ENCODE measurements at places on chromosomes 3 and 15.

DNA sequence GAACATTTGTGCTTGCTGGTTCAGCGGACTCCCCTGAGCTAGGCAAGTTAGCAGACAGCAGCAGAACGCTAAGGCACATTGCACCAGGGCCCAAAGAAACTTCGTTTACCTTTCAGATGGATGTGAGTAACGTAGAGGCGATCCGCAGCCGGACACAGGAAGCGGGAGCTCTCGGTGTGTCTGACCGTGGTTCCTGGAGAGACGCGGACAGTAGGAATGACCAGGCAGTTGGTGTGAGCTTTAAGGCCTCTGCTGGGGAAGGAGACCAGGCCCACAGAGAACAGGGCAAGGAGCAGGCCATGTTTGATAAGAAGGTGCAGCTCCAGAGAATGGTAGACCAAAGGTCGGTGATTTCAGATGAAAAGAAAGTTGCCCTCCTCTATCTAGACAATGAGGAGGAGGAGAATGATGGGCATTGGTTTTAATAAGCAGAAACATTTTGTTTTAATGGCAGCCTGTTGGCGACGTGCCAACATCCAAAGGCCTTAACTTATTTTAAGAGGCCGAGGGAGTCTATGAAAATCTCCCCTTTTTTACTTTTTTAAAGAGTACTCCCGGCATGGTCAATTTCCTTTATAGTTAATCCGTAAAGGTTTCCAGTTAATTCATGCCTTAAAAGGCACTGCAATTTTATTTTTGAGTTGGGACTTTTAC, 27.9 kb downstream of the SYNM start:
- no peak for DNase-seq

DNA sequence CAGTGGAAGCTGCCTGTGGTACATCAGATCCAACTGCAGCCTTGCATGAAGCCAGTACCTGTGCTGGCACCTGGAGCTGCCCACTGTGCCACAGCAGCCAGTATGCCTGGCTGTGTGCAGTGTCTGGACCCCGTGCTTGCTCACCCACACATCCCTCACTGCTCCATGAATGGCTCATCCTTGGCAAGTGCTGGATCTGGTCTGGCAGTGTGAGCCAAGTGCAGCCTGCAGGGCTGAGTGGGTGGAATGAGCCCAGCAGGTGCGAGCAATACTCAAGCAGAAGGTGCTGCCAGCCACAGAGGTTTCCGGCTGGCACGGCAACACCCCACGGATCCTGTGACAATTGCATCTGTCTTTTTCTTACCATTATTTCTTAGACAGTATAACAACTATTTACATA, 488.2 kb upstream of the ROBO2 start:
- DNase-seq: no peak

DNA sequence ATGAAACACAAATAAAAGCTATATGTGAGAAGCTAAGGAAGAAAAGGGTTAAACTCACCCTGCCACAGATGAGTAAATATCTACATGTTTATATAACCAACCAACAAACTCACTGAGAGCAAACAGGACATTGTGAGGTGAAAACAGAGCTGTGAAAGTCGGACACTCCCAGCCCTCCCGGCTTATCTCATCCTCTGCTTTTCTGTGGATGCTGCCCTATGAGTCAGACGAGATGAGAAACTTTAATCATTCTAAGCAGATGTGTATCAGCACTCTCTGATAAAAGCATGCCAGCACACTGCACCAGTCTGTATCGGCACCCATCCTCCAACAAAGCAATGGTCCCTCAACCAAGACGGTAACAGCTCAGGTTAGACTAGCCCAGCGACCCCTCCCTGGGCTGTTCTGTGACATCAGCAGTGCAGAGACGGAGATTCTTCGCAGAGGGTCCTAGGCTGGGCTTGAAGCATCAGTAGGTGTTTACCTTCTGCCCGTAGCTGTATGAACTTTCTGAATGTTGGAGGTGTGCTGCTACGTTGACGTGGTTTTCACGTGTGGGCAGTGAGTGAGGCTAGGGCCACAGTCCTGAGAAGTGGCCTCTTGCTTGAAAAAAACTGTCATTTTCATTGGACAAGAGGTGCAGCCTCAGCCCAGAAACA, 119.8 kb upstream of the ALDH1A3 start:
- DNase-seq: no peak

- no peak for DNase-seq
Measured at GRCh38 chr3:150626148-150626930, 23.2 kb downstream of the SELENOT start.

- DNase-seq: no peak
Measured at GRCh38 chr3:128077202-128077624, 25.0 kb downstream of the SEC61A1 start.

DNA sequence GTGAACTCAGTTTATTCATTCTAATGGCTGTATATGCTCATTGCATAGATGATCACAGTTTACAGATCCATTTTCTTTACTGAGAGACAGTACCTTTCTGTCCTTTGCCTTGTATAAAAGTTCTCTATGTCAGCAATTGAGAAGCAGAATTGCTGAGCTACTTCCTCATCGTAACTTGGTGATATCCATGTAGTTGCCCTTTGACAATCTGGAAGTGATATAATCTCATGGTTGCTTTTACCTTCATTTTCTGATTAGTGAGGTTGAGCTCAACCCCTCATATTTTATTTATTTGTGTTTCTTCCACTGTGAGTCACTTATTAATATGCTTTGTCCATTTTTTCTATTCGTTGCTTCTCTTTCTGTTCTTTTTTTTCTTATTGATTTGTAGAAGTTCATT, 696.5 kb downstream of the AGBL1 start:
- DNase-seq: no peak

DNA sequence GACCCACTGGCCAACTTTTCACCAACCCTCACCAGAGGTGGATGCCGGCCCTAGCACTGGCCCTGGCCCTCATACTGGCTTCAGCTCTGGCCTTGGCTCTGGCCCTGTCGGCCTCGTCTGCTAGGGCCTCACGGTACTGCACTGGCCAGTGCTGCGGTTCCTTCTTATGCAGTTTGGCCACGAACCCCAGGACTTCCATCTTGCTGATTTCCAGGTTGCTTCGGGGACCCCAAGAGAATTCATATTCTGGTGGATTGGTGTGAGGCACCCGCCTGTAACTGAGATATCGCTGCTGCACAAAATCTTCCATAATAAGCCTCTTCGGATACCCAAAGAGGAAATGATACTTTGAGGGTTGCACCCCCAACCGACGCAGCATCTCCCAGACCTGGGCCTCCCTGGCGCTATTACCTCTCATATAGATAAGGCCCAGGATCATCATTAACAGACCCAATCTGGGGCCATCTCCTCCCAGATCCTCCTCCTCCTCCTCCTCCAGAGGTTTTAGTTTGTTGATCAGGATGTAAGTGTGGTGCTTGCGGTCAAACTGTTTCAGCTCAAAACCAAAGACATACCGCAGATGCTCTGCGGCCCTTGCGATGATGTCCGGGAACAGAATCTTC, 883 bp downstream of the MAGEF1 start:
- no peak for DNase-seq

DNA sequence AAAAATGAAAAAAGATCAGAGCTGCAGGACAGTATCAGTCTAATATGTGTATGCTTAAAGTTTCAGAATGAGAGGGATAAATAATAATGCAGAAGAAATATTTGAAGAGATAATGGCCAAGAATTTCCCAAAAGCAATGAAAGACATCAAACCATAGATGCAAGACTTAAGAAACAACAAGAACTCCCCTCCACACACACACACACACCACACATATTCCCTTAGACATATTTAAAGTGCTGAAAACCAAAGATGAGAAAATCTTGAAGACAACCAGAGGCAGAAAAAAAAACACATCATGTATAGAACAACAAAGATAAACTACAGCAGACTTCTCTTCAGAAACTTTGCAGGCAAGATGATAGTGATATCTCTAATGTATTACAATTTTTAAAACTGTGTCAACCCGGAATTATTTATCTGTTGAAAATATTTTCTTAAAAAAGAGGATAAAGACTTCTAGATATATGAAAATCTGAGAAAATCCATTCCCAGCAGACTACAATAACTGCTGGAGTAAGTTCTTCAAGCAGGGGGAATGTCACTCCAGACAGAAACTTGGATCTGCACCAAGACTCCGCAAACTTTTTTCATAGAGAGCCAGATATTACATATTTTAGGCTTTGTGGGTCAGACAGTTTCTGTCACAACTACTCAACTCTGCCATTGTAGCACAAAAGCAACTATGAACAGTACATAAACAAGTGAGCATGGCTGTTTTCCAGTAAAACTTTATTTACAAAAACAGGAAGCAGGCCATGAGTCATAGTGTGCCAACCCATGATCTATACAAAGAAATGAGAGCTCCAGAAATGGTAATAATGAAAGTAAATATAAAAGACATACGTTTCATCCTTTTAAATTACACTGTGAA, 223.4 kb upstream of the CGNL1 start:
- no peak for DNase-seq

DNA sequence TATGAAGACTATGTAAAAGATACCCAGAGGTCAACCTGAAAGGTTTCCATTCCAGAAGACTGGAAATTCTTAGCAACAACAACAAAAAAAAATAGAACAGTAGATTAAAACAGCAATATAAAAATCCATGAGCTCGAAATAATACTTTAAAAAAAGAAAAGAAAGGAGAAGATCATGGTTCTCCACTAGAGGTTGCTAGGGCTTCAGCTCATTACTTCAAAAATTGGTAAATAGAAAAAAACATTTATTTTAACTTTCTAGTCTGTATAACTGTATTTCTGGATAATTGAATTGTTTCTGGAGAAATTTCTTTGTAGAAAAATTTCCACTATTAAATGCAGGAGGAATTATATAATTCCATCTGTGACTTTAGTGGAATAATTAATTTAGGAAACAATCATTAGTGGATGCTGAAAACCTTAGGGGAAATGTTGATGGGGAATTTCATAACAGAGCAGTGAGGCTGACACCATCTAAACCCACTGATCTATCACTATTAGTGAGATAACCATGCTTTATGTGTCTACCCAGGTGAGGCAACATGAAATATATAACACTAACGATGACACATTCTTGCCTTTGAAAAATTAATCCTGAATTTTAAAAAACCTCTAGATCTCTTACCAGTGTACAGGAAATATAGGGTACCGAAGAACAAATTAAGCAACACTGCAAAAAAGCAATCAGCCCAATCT, 62.5 kb upstream of the SNRK start:
- DNase-seq: no peak

DNA sequence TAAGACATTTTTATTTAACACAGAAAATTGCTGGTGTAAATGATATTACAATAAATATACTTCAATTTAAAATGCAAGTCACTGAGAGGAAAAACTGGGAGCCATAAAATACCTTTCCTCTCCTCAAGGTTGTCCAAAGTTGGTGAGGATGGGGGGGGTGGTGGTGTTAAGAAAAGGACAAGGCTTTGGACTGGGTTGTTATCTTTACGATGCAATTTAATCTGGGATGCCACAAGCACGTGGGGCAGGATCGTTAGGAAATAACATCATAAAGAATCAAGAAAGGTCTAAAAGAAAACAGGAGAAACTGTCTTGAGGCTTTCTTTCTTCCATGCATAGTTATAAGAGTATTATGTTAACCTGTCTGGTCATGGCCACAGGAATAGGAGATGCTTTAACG, 66.9 kb downstream of the NMNAT3 start:
- no peak for DNase-seq

DNA sequence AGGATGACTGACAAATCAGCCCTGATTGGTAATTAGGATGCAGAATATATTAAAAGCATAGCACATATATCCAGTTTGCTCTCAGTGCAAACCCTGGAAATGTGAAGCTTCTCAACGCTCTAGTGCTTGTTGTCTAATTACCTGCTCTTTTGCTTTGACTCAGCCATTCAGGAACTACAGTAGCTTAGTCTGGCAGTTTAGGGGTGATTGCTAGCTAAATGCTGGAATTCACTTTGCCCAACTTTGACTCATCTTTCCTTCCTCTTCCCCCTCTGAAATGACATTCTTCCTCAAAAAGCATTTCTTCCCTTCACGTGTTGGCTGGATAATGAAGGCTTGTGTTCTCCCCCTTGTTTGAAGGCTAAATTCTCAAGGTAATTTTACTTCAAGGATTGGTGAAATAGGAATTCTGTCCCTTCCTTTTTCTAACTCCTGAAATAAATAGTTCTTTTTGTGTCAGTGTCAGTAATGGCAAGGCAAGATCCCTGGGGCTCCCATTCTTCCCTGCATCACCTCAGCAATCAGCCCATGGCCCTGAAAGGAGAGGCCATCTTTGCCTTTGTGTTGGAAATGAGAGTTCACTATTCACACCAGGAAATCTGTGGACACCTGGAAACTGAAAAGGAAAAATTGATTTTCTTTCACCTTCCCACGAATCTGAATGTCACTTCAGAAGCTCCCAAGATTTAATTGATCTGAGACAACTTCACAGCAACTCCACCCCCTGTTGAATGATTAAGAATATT, 103.6 kb downstream of the ECT2 start:
- DNase-seq: no peak

GRCh38 chr15:54941417-54941816, 255.3 kb downstream of the RSL24D1 start:
- no peak for DNase-seq

DNA sequence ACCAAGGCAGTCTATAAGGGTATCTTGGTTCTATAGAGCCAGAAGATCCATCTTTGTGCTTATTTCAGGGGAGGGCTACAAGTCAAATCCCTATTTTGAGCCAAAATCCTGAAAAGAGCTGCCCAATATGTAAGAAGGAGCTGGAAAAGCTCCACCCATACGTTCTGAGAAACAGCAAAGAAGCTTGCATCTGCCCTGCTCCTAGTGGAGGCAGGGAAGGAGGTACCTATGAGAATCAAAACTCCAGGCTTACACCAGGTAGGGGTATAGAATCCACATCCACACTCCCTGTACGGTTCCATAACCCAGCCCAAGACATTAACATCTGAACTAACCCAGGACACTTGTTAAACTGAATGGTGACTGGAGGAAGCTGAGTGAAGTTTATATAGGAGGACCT, 30.0 kb downstream of the PHC3 start:
- no peak for DNase-seq

DNA sequence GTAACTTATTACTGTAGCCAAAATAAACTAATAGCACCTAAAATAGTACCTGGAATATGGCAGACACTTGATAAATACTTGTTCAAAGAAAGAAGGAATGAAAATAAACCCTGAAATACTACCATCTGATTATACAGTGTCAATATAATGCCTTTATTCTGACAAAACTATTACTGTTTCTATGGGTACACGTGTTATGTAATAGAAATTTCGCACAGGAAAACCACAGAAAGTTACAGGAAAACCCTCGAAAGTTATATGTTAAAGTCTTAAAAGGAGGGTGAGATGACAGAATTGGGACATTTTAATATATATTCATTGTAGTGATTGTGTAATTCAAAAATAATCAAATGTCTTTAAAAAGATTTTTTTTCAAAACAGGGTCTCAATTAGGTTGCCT, 28.8 kb downstream of the ETFA start:
- no peak for DNase-seq

DNA sequence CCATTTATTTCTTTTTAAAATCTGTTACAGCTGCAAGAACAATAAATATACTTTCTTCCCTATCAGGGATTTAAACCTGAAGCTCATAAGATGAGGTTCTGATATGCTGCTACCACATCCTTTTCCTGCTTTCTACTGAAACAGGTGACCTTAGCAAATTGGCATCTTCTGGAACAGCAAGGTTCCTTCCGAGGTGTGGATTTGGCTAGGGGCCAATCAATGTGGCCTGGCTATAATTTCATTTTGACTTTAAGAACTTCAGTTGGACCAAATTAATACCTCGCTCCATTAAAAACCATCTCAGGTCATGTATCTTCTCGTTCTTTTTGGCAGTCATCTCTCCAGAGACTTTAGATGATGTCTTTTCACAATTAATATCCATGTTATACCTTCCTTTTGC, 53.4 kb upstream of the C3orf80 start:
- no peak for DNase-seq
